Urinary bladder (tissue), 4 donors: ENCODE measurements at places on chromosomes 2 and 18. TPM values are rescaled to one million over a fixed set of nuclear protein-coding genes. Genes with fewer than 3 reads are reported as not detected.

DNA sequence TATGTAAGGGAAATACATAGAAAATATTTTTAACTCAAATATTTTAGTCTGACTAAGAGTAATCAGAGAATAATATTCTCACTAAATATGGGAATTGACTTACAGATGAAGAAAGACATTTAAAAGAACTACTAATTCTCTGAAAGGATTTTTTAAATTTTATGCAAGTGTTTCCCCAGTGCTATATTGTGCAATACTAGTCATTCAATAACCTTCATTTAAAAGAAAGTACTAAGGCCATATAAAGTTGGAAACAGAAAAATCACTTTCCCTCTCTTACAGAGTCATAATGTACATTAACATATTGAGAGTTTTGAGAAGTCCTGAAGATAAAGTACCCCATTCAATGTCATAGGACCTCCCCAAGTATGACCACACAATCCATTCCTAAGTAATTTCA, 584.6 kb upstream of the ACVR2A start:
- DNase-seq: no peak

The GBX2 gene
- total RNA-seq: not detected

- no peak for DNase-seq
Measured at GRCh38 chr18:41347057-41347456, 608.0 kb upstream of the PIK3C3 start.

The RIT2 gene
- 0.48 TPM for total RNA-seq
